ENCODE measurements at places on chromosomes 1 and 21. TPM values are rescaled to one million over a fixed set of nuclear protein-coding genes. Genes with fewer than 3 reads are reported as not detected.

Gene SH2D2A
- 0.13 TPM for total RNA-seq

Gene TCHH
- 0.03 TPM for total RNA-seq

Gene CD2
- not detected for total RNA-seq

Gene NCF2
- 0.39 TPM for total RNA-seq

Gene THEM4
- total RNA-seq: 10.7 TPM

Gene LCE1C
- total RNA-seq: not detected

Gene AMIGO1
- 4.9 TPM for total RNA-seq

Gene TBX15
- total RNA-seq: 2.9 TPM

Gene LCK
- not detected for total RNA-seq

Gene PROX1
- 0.07 TPM for total RNA-seq

Gene DCDC2B
- not detected for total RNA-seq

Gene LCE2C
- total RNA-seq: not detected

Gene CD5L
- total RNA-seq: not detected

Gene PGLYRP3
- total RNA-seq: not detected

Gene AVPR1B
- total RNA-seq: not detected

Gene VSIG8
- total RNA-seq: 0.07 TPM

Gene KIFAP3
- total RNA-seq: 28.5 TPM

Gene CFHR3
- total RNA-seq: not detected

Gene VANGL2
- 0.46 TPM for total RNA-seq

Gene OR10J1
- total RNA-seq: not detected

Gene SDC3
- total RNA-seq: 37.6 TPM

Data from smooth muscle cell of the pulmonary artery (primary cell).